CD4-positive, CD25-positive, alpha-beta regulatory T cell (primary cell): ENCODE measurements at places on chromosomes 5 and 9. TPM values are rescaled to one million over a fixed set of nuclear protein-coding genes. Genes with fewer than 3 reads are reported as not detected.

PCDHB3 gene
- not detected for polyA plus RNA-seq

IFNA2 gene
- polyA plus RNA-seq = not detected

HTR1A gene
- polyA plus RNA-seq = not detected

UGT3A1 gene
- not detected for polyA plus RNA-seq

SARDH gene
- 9.7 TPM for polyA plus RNA-seq

PDE6A gene
- polyA plus RNA-seq = not detected
